ENCODE measurements at places on chromosomes 6 and 20.

DNA sequence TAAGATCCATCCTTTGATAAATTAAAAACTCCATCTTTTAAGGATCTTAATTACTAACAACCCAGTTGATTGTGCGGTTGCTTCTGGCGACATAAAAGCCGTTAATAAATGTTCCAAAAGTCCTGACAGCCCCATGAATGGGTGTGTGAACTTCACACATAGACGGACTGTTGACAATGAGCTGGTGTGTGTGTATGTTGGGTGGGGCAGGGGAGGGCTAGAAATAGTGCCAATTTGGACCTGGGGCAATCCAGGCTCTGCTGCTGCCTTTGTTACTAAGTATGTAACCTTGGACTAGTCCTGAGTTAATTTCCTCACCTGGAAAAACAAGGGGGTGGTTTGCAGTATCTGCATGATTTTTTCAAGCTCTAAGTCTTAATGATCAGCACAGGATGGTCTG lies 4.2 kb downstream of the MAS1 start:
- no peak overlapping the region for H3K27ac ChIP-seq
- no peaks in the 10 kb centered on the region for H3K4me1 ChIP-seq
- no peaks in the 10 kb centered on the region for H3K27me3 ChIP-seq
- H3K36me3 ChIP-seq = no peaks in the 10 kb centered on the region

DNA sequence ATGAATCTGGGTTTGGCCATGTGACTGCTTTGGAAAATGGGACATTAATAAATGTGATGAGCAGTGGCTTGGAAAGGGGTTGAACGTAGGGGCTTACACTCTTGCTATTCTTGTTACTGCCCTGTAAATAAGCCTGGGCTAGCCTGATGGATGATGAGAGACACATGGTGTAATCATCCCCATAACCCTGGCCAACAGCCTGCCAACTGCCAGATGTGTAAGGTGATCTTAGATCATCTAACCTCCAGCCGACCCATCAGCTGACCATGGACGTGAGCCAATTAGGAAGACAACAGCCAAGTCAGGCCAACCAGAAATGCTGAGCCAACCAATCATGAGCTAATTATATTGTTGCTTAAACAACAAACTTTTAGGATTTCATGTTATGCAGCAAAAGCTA lies 25.2 kb downstream of the FBXO30 start:
- DNase-seq = no peak
- no peak overlapping the region for H3K4me3 ChIP-seq
- H3K36me3 ChIP-seq = no peaks in the 10 kb centered on the region

GRCh38 chr6:55474382-55474781 lies 104.6 kb downstream of the HMGCLL1 start:
- no peaks in the 10 kb centered on the region for H3K4me1 ChIP-seq
- no peaks in the 10 kb centered on the region for H3K36me3 ChIP-seq
- no peaks in the 10 kb centered on the region for H3K27me3 ChIP-seq
- no peak for DNase-seq
- H3K27ac ChIP-seq = no peak overlapping the region
- no peak overlapping the region for H3K4me3 ChIP-seq

GRCh38 chr6:161522276-161522675 lies 248.4 kb upstream of the AGPAT4 start:
- H3K27ac ChIP-seq = no peak overlapping the region
- no peak overlapping the region for H3K4me3 ChIP-seq
- H3K36me3 ChIP-seq = no peaks in the 10 kb centered on the region
- H3K27me3 ChIP-seq = no peaks in the 10 kb centered on the region

GRCh38 chr20:14919501-14920081 lies 582.2 kb upstream of the FLRT3 start:
- peaks cover 5% of the 10 kb centered on the region for H3K4me1 ChIP-seq
- H3K36me3 ChIP-seq = no peaks in the 10 kb centered on the region
- no peaks in the 10 kb centered on the region for H3K27me3 ChIP-seq

DNA sequence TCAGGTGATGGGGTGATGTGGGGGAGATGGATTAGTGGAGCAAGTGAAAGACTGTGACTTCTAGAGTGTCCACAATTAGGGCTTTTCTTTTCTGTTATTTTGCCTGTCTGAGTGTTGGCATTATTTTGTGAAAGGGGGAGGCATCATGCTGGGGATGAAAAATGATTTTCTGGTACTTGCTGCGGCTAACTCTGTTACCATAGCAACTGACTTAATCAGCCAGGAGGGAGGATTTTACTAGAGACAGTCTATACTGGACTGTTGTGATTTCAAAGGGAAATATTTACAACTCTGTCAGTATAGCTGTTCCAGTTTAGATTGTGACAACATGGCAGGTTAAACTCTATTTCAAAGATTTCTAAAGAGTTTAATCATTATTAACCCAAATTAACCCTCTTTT lies 30.4 kb upstream of the MRAP2 start:
- H3K36me3 ChIP-seq = no peaks in the 10 kb centered on the region
- H3K27ac ChIP-seq = no peak overlapping the region
- H3K27me3 ChIP-seq = no peaks in the 10 kb centered on the region
- H3K4me1 ChIP-seq = no peaks in the 10 kb centered on the region

- no peaks in the 10 kb centered on the region for H3K36me3 ChIP-seq
- no peaks in the 10 kb centered on the region for H3K4me1 ChIP-seq
- no peak overlapping the region for H3K4me3 ChIP-seq
Observed at GRCh38 chr6:164749221-164750064, 560.0 kb downstream of the C6orf118 start.
